NCI-H2107 (cell line): ENCODE measurements at places on chromosomes 5 and 9.
A peak's percentile ranks its signal among the peaks of the same experiment; 100 is the strongest.

DNA sequence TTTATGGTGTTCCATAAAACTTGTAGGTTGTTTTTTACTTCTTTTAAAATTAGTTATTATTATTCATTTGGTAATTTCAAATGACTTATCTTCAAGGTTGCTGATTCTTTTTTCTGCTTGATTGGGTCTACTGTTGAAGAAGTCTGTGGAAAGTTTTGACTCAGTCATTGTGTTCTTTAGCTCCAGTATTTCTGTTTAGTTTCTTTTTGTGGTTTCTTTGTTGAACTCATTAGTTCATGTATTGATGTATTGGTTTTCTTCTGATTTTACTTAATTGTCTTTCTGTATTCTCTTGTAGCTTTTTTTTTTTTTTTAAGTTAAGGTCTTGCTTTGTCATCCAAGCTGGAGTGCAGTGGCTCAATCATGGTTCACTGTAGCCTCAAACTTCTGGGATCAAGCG is 345.4 kb upstream of the MEF2C start:
- no peak for DNase-seq

- no peak for DNase-seq
Observed at GRCh38 chr9:124652615-124653393, 118.3 kb downstream of the NR6A1 start.

DNA sequence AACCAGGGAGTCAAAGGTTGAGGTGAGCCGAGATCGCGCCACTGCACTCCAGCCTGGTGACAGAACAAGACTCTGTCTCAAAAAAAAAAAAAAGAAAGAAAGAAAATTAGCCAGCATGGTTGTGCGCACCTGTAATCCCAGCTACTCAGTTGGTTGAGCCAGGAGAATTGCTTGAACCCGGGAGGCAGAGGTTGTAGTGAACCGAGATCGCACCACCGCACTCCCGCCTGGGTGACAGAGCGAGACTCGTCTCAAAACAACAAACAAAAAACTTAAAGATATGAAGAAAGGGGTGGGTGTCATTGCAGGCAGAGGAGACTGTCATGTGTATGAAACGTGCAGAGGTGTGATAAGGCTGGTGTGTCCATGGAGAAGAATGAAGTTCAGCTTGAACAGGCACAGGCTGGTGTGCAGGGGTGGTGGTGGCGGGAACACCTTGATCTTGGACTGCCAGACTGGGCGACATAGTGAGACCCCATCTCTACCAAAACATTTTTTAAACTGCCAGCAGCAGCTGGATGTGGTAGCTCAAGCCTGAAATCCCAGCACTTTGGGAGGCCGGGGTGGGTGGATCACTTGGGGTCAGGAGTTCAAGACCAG is 69.6 kb downstream of the UGCG start:
- no peak for DNase-seq

- DNase-seq = no peak
Observed at GRCh38 chr5:56492812-56493211, 259.7 kb upstream of the ANKRD55 start.

- peak; percentile 21 for DNase-seq
Observed at GRCh38 chr5:123099514-123100151, 10.6 kb downstream of the PRDM6 start.

- DNase-seq = no peak
Observed at GRCh38 chr9:75669721-75670120, 220.8 kb upstream of the PCSK5 start.

DNA sequence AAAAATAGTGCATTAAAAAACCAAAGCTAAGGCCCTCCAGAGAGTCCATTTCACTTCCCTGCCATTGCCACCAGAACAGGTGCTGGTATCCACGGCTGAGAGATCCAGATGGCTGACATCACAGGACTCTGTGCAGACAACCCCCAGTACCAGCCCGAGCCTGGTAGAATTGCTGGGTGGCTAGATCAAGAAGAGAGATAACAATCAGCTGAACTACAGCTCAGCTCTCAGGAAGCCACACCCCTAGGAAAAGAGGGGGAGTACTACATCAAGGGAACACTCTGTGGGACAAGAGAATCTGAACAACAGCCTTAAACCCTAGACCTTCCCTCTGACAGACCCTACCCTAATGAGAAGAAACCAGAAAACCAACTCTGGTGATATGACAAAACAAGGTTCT is 73.8 kb upstream of the SLIT3 start:
- DNase-seq = no peak

DNA sequence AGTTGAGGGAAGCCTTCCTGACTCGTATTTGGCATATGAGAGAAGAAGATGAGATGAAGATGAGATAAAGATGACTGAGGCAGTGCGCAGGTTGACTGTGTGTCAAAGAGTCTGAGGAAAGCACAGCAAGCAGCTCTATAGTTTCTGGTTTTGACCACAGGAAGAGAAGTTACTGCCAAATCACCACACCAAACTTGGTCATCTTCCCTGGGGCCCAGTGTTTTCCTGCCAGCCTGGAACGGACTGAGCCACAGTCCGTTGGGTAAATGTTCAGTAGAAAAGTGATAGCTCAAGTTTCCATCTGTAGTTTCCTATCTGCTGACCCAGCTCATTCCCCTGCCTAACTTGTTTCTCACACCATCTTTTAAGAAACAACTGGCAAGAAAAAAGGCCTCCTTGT is 80.7 kb upstream of the ADAMTS19 start:
- DNase-seq = no peak

GRCh38 chr5:147743012-147743411 is 39.5 kb downstream of the JAKMIP2 start:
- DNase-seq = no peak

- DNase-seq = no peak
Observed at GRCh38 chr5:123444016-123444415, 20.8 kb upstream of the CEP120 start.

DNA sequence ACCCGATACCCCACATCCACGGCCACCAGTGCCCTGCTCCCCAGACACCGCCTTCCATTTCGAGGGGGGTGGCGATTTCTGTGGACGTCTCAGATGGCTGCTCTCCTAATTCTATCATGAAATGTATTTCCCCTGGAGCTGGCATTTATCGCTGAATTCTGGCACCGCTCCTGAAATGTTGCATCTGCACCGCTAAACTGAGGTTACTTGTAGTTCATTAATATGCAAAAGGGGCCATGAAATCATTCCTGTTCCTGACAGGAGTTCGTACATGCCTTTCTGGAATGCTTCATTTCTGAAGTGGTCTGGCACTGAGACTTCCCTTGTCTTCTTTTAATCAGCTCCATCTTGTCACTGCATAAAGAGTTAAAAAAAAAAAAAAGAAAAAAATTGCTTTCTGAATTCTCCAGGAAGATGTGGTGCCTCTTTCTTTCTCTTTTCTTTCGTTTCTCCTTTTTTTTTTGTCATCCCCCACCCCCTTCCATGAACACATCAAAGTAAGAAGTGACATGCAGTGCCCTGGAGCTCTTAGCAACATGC is 97.7 kb upstream of the SMARCA2 start:
- no peak for DNase-seq

GRCh38 chr5:145237843-145238242 is 597.3 kb downstream of the PRELID2 start:
- DNase-seq = peak; percentile 50

DNA sequence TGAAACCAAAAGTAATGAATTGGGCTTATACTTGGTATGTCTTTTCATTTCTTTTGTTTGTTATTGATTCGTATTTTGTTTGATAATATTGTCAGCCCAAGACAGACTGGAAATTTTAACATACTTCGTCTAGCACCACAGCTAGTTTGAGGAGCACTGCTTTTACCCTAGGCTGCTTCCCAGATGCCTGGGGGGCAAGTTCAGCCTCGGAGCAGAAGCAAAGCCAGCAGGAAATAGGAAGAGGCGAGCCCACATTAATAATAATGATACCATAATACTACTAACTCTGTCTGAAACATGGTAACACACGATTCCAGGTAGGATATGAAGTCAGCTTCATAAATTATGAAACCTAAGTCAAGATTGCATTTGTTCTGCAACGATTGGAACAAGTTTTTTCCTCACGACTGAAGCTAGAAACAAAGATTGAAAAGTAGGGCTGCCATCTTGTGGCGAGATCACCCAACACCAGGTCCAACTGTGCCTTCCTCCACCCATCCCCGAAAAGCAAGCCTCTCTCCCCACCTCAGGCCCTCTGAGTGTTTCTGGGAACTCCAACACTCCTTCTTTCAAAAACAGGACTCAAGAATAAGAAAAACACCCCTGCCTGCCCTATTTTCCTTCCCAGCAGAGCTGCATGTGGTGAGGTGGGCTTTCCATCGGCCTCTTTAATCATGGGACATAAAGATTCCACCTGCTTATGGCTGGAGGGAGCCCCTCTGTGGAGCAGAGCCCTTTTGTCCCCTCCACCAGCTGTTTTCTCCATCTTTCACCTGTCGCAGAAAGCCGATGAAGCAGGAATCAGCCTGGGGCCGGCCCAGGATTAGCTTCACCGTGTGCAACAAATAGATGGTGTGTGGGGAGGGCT is 236.4 kb downstream of the CAAP1 start:
- DNase-seq = no peak

DNA sequence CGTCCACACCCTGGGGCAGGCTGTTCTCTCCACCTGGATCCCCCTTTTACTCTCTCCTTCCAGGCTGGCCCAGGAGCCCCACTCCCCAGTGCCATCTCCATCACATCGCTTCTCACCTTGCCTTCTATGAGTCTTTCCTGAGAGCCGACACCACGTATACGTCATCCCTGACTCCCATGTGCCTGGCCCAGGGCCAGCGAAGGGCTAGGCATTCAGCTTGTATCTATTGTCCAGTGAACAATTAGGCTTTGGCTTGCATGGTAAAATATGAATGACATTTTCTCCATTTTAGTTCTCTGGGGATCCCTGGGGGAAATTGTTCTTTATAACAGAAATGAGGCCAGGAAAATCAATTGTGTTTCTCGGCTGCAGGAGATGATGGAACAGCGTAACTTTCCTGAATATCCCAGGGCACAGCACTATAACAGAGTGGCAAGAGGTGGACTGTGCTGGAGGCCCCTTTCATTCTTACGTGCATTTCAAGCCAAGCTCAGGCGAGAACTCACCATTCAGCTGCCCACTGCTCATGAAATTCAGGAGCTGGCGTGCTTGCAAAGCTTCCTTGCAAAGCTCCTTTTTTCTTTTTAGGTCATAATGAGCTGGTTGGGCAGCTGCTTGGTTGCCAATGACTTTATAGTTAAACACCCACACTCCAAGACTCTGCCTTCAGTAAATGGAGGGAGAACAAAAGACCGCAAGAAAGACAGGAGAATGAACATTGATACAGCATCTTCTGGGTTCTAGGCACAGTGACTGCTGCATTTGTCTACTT is 37.7 kb downstream of the NSG2 start:
- no peak for DNase-seq

- no peak for DNase-seq
Observed at GRCh38 chr9:101437806-101438232, 2.2 kb upstream of the ALDOB start.

- DNase-seq = no peak
Observed at GRCh38 chr5:51271261-51271660, 112.0 kb upstream of the ISL1 start.

GRCh38 chr5:159324102-159324755 is 6.1 kb downstream of the IL12B start:
- no peak for DNase-seq

DNA sequence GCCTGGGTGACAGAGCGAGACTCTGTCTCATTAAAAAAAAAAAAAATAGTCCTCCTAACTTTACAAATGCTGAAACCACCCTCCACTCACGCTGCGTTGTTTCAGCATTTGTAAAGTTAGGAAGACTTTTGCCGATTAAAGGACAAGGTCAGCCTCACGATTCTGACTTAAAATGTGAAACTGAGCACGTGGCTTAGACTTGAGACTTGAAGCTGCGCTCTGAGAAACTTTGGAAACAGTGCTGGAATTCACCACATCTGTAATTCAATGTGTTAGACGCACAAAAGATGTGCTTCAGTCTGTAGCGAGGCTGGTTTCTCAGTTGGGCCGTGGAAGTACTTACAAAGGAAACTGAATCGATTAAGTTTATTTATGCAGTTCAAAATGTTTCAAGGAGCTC is 25.0 kb upstream of the LAMC3 start:
- no peak for DNase-seq

- no peak for DNase-seq
Observed at GRCh38 chr5:41893074-41893851, 10.9 kb upstream of the RIMOC1 start.

- no peak for DNase-seq
Observed at GRCh38 chr9:13128266-13128860, 151.1 kb downstream of the MPDZ start.

GRCh38 chr5:145925353-145925752 is 11.0 kb upstream of the SH3RF2 start:
- no peak for DNase-seq

DNA sequence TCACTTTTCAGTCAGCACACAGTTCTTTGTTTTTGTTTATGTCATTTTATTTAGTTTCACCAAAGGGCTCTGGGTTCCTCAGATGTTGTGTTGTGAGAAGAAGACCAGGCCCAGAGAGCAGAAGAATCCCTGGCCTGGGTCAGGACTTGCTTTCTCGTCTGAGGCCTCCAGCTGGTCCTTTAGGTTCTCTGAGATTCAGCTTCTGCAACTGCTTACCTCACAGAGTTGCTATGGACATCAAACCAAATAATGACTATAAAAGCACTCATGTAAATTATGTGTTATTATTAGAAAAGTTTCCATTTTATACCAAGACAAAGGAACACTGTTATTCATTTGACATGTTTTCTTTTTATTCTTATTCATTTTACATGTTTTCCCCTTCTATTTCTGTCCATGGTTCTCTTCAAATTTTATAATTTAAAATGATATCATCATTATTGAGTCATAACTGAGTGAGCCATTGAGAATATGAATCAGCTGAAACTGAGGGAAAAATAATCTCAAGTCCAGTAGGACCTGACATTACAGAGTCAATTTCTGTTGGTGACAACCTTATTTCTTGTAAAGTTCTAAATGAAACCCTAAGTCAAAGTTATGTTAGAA is 44.0 kb upstream of the GLRX start:
- no peak for DNase-seq
